Activated T-helper 1 cell treated with anti-CD3 and anti-CD28 coated beads, Interleukin-2, amount 50 U/mL, for 16 hours (primary cell): ENCODE measurements at places on chromosomes 4 and X.

- DNase-seq, result no peak
These were observed 2301.3 kb upstream of the TENM3 start for GRCh38 chr4:179941911-179942310.

GRCh38 chrX:154373340-154374306 lies 811 bp downstream of the FLNA start:
- DNase-seq, result no peak

GRCh38 chrX:105700331-105700730 lies 122.0 kb upstream of the NRK start:
- no peak for DNase-seq

- no peak for DNase-seq
These were observed 3.9 kb upstream of the PDE6B start for GRCh38 chr4:621296-622070.

DNA sequence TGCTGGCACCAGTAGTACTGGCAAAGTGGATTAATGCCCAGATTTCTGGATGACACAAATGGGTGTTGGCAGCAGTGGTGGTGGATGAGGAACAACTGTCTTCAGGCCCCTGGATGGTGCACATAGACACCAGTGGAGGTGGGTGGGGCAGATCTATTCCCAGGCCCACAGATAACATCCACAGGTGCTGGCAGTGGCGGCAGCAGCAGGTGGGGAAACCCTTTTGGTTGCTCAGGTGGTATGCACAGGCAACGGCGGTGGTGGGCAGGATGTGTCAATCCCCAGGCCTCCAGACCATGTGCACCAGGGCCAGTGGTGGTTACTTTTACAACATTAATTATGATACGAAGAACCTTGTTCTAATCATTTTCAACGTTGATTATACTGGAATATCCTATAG lies 48.9 kb upstream of the FAT4 start:
- DNase-seq, result no peak

GRCh38 chrX:39514801-39515200 lies 583.0 kb downstream of the BCOR start:
- no peak for DNase-seq

DNA sequence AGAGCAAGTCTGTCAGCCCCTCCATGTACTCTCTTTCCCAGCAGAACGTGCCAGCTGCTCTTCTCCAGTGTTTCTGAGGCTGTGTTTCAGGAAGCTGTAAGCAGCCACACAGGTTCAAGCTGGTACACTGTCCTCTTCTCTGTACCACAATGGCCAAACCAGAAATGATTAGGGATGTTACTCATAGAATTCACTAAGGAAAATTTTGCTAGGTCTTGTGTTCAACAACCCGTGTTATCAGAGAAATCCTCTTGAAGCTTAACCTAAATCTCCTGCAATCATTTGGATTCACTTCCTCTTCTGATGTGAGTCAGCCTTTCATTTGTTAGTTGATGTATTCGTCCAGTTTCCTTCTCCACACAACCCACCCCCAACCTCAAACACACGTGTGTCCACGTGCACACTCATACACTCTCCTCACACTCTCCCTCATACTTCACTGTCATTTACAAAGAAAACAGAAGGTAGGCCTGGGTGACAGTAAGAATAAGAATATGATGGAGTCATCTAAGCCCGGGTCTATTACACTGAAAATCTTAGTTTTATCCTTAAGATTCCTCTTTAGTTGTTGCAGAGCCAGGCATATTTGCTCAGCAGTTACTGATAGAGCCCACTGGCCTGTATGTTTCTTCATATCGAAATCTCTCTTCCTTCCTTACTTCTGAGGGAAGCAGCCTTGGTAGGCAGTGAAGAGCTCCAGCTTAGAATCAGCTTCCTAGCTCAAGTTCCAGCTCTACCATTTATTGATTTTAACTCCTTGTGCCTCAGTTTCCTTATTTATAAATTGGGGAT lies 63.4 kb downstream of the DCUN1D4 start:
- no peak for DNase-seq

GRCh38 chr4:76074993-76075600 lies 588 bp downstream of the ART3 start:
- DNase-seq, result no peak
